ENCODE measurements at places on chromosomes 4 and X. TPM values are rescaled to one million over a fixed set of nuclear protein-coding genes. Genes with fewer than 3 reads are reported as not detected.

Gene F8A2
- polyA plus RNA-seq, result not detected

Gene TEX13C
- polyA plus RNA-seq, result not detected

Gene AMBN
- polyA plus RNA-seq, result not detected

Gene CD99L2
- 4.8 TPM for polyA plus RNA-seq

Gene EVC
- 4.0 TPM for polyA plus RNA-seq

Gene GAGE12H
- polyA plus RNA-seq, result not detected

Gene USP51
- polyA plus RNA-seq, result 0.24 TPM

Gene RADX
- 2.0 TPM for polyA plus RNA-seq

Gene LRP2BP
- polyA plus RNA-seq, result 0.31 TPM

Gene LUZP4
- polyA plus RNA-seq, result not detected

Gene MTNR1A
- not detected for polyA plus RNA-seq

Gene SLC49A3
- polyA plus RNA-seq, result 7.2 TPM

Gene CT45A5
- not detected for polyA plus RNA-seq

Gene SYN1
- 0.14 TPM for polyA plus RNA-seq

Gene CT55
- polyA plus RNA-seq, result not detected

Gene MAP7D3
- polyA plus RNA-seq, result 2.6 TPM

Gene CNGA2
- polyA plus RNA-seq, result not detected

Gene ZDHHC15
- 0.38 TPM for polyA plus RNA-seq

Gene GAGE2A
- not detected for polyA plus RNA-seq

Gene CYLC1
- polyA plus RNA-seq, result not detected

Gene PDZD4
- polyA plus RNA-seq, result 4.0 TPM

Gene EDA
- 0.92 TPM for polyA plus RNA-seq

Gene ARSJ
- 1.7 TPM for polyA plus RNA-seq

Gene ZNF674
- 0.86 TPM for polyA plus RNA-seq

Gene ARHGAP36
- not detected for polyA plus RNA-seq

Gene PCYT1B
- polyA plus RNA-seq, result 0.40 TPM

Gene USP26
- not detected for polyA plus RNA-seq

Gene NOX1
- polyA plus RNA-seq, result 0.02 TPM

Gene FHDC1
- 4.7 TPM for polyA plus RNA-seq

Gene KDR
- polyA plus RNA-seq, result 2.5 TPM

Gene NPY2R
- not detected for polyA plus RNA-seq

Gene STATH
- not detected for polyA plus RNA-seq

Measured in esophagus (tissue), 2 donors.